ENCODE measurements at places on chromosomes 5 and 9.

GRCh38 chr5:94849821-94850736 lies 231.6 kb downstream of the SLF1 start:
- peak; percentile 5 for DNase-seq

DNA sequence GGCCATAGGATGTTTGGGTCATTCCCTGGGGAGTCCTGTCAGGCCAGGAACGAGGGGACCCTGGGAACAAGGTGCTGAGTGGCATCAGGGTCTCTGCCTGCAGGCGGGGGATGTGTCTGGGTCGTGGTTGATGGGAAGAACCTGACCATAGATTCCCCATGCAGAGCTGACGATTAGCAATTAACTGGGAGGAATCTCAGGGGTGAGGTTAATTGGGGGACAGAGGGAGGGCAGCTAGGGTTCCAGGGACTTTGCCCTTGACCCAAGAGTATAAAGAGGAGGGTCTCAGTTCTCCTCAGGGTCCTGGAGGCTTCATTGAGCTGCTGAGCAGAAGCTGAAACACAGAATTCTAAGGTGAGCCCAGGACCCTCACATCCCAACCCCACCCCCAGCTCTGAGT lies at the start of gene SLC34A1:
TSS of gene SLC34A1 (plus strand) at position 301 of the 400 bp plus-strand sequence. CDS start 1,308 bp downstream, outside the sequence.
- DNase-seq, result no peak

GRCh38 chr9:126471084-126471624 lies 142.6 kb upstream of the LMX1B start:
- DNase-seq, result peak; percentile 82

DNA sequence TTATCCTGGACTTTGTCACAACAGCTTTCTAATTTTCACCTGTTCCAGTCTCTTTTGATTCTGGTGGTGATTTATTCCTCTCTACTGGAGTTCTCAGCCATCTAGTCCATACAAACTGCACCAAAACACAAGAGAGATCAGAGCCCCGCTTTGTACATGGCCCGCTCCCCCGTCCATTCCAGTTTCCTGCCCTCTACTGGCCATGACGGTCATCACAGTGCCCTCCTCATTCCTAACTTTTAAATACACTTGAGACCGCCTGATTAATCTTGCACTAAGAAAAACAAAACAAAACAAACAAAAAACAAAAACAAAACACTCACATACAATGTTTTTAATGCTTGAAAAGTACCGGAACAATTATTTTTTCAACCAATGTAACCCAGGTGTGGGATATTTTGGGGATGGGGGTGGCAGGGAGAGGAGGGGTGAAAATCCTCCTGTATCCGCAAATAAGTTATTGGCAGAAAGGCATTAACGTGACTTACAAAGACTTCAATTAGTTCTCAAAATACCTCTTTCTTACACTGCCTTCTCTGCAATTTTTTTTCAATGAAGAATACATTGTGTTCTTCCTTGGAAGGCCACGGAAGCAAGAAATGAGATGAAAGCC lies 84.8 kb upstream of the PAM start:
- DNase-seq, result peak; percentile 14

GRCh38 chr5:150203832-150204589 lies 14.1 kb downstream of the SLC6A7 start:
- DNase-seq, result no peak

DNA sequence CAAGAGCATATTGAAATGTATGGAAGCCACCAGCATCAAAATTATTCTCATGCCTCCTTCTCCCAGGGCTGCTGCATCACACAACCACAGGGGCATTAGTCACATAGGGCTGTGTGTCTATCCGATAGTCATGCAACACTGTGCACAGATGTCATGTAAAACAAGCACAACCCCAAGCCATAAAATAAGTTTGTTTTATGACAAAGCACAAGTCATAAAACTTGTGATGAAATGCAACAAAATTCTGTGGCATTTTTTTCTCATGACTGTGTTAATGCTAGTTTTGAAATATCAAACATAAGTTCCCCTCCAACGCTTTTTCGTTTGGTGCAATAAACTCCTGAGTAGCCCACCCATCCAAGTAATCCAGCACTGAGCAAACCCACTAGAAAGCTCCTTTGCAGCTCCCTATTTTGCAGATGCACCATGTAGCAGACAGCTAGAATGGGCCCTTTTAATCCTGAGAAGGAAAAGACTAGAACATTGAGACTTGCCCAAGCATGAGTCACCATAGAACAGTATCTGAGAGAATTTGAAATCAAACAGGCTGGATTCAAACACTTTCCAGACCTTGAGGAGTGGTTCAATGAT lies 93.3 kb upstream of the ZNF366 start:
- DNase-seq, result no peak

DNA sequence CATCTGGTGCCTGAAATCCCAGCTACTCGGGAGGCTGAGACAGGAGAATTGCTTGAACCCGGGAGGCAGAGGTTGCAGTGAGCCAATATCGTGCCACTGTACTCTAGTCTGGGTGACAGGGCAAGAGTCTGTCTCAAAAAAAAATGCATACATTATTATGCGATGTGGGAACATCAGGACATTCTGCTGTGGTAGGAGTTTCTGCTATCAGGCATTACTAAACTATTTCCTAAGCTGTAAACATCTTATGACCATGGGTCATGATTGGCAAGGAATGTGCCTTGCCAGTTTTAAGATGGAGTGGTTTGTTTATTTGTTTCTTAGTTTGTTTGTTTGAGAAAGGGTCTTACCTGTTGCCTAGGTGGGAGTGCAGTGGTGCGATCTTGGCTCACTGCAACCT lies 45.1 kb upstream of the FAM120A start:
- no peak for DNase-seq

DNA sequence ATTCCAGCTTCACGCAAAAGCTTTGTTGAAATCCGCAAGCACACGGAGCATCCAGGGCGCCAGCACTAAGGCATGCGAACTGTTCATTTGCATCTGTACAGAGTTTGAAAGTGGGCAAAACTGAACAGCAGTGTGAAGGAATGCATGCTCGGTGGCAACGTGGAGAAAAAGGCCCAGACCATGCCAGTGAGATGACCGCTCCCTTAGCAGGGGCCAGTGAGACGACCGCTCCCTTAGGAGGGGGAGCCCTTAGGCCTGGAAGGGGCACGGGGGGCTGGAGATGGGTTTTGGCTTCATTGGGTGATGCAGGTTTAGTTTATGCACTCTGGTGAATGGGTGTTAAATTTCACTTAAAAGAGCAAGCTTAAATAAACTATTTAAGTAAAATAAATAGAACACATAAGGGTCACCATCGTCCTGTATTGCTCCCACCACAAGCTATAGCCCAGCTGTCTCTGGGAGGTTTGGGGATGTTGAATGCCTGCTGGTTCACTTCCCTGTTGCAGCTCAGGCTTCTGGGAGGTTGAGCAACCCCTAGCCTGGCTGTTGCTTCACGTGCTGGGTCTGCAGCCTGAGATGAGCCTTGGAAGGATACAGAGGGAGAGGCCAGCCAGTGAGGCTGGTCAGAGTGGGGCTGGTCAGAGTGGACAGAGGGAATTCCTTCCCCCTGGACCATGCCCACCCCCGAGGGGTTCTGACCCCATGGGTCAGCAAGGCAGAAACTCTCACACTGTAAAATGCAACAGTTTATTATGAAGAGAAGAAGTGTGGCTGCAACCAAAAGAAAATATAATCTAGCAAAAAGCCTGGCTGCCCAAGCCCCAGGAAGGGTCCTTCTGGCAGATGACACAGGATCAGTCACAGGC lies 4.6 kb upstream of the FCN1 start:
- no peak for DNase-seq

DNA sequence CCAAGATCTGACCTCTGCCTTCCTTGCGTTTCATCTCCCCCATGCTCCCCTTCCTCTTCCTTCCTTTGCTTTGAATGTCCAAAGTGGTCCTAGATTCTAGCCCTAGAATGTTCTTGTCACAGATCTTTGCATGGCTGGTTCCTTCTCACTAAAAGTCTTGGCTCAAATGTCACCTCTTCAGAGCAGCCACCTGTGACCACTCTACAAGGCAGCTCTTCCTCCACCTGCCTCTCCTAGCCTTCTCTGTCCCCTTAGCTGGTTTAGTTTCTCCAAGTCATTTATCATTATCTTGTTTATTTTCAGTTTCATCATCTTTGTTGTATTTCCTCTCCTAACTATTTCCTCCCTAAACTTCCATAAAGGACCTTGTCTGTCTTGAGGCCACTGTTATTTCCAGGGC lies 7.1 kb upstream of the OCLN start:
- DNase-seq, result no peak

- peak; percentile 34 for DNase-seq
Measured at GRCh38 chr5:72955143-72955767, 586 bp upstream of the FCHO2 start.

- no peak for DNase-seq
Measured at GRCh38 chr5:55030676-55031369, 6.8 kb downstream of the GZMK start.

DNA sequence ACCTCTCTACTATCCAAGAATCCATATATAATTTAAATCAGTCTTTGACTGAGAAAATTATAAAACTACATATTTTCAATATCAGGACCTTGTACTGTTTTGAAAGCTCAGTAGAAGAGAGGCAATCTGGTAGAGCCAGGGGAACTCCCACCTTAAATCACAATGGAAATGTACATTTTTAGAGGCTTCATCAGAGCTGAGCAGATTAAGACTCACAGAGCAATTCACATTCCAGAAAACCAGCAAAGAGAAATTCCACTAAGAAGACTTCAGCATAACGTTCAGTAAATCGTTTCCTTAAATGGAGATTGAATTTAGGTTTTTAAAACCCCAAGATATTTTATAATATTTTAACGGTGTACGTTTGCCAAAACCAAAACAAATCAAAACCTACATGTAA lies 227.8 kb upstream of the TRPM3 start:
- no peak for DNase-seq

DNA sequence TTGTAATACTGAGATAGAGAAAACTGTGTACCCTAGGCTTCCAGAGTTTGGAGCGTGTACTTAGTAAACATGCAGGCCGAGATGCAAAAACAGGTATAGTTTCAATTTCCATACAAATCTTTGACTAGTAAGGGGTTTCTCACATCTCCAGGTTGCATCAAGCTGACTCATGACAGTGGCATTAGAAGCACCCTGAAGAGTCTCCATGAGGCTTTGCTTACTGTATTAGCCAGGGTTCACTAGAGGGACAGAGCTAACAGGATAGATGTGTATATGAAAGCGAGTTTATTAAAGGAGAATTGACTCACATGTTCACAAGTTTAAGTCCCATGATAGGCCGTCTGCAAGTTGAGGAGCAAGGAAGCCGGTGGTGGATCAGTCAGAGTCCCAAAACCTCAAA lies 275.3 kb upstream of the CDH6 start:
- DNase-seq, result no peak

- DNase-seq, result no peak
Measured at GRCh38 chr5:98128846-98129245, 644.6 kb upstream of the RGMB start.

DNA sequence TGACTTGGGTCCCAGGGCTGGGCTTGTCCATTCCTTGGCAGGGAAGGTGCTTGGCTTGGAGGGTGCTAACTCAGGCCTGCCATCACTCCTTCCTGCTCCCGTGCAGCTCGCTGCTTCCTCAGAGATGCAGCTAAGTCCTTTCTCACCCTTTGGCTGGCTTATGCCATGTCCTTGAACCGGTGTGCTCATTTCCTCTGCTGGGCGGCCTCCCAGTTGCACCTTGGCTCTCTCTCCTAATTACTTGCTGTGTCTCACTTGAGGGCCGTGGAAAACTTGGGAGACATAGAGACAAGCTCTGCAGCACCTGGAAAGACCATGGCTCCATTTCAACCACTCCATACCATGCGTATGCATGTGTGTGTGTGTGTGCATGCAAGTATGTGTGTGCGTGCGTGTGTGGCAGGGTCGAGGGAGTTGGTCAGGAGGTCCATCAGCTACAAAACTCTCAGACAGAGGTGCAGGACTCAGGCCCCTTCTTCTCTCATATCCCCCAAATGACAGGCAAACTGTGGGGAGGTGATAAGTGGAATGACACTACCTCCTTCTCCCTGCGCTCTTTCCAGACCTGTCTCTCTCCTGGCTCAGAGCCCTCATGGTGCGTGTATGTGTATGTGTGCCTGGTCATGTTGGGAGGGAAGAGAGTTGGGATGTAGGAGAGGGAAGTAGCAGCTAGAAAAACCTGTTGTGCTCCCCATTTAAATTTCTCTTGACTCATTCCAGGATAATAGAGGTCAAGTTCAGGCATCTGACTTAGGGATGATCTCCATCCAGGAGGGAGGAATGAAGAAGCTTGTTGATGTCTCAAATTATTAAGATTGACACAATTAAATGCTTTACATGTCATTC lies 17.6 kb upstream of the MTMR12 start:
- no peak for DNase-seq

DNA sequence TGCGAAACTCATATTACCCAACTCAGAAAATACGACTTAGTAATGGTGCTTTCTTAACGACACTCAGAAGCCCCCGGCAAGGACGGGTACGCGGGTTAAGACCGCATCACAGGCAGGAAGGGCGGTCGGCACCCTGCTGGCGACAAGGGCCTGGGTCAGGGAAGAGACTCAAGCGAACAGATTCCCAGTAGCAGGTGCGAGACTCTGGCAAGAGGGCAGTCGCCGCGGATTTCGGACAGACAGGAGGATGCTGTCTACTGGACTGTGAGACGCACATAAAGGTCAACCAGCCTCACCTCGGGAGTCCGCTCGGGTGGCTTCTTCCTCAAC lies 398 bp downstream of the RAPGEF6 start:
- peak; percentile 69 for DNase-seq

- no peak for DNase-seq
Measured at GRCh38 chr5:132389585-132390286, 20.2 kb downstream of the SLC22A5 start.

DNA sequence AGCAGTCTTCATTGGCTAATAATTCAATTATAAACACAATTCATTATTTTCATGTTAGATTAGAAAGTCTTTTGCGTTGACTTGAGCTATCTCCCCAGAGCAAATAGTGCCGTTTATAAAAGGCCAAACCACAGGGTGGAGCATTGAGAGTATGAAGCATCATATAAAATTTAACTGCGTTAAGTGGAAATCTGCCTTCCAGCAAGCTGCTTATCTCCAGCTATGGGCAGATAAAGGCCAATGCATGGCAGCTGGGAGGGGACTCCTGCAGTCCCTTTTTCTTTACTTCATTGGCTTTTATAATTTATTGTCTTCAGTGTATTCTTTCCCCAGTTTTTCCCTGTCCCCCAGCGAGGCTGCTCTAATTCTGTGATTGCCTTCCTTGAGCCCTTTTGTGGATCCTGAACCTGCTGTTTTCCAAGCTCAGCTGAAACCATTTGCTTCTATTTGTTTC lies 113.7 kb downstream of the TMEM232 start:
- no peak for DNase-seq

- no peak for DNase-seq
Measured at GRCh38 chr9:88590558-88591146, 55.7 kb downstream of the NXNL2 start.

DNA sequence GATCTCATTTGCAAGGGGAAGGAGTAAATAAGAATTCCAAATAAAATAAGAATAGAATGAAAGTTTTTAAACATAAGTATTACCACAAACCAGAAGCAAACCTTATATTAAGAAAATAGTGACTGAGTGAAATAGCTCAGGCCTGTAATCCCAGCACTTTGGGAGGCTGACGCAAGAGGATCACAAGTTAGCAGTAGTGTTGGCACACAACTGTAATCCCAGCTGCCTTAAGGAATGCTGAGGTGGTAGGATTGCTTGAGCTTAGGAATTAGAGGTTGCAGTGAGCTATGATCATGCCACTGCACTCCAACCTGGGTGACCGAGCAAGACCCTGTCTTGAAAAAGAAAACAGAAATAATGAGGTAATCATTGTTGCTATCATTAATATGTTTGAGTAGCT lies 47.0 kb downstream of the APC start:
- no peak for DNase-seq

All from stimulated activated naive CD8-positive, alpha-beta T cell treated with anti-CD3 and anti-CD28 coated beads, Interleukin-15, Interleukin-2, amounts not matched to agents 100 U/mL and 50 U/mL, for 24 hours (primary cell).